ENCODE measurements at places on chromosomes 2 and 18.

DNA sequence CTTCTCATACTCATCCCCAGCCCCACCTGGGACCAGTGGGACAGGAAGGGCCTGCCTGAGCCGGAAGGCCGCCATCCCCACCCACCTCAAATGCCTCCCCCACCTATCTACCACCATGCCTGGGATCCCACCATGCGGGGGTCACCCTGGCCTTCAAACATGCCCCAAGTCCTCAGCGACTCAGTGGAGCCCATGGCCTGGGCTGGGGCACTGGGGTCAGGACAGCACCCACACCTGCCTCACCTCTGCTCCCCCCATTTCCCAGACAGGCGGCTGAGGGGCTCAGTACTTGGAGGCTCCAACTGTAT is 7.6 kb downstream of the INHBB start:
- DNase-seq: no peak

DNA sequence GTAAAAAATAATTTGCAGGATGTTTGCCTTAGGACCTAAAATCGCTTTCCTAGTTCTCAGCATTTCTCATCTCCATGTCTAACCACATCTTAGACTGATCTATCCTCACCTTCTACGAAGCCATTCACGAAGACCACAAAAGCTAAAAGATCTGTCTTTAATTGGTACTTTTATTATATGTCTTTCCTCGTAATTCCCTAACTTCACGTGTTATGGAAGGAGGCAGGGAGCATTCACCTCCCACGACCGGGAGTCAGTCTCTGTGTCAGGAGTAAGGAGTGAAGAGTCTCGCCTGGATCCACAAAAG is 1.6 kb downstream of the DLGAP1 start:
- DNase-seq: no peak

DNA sequence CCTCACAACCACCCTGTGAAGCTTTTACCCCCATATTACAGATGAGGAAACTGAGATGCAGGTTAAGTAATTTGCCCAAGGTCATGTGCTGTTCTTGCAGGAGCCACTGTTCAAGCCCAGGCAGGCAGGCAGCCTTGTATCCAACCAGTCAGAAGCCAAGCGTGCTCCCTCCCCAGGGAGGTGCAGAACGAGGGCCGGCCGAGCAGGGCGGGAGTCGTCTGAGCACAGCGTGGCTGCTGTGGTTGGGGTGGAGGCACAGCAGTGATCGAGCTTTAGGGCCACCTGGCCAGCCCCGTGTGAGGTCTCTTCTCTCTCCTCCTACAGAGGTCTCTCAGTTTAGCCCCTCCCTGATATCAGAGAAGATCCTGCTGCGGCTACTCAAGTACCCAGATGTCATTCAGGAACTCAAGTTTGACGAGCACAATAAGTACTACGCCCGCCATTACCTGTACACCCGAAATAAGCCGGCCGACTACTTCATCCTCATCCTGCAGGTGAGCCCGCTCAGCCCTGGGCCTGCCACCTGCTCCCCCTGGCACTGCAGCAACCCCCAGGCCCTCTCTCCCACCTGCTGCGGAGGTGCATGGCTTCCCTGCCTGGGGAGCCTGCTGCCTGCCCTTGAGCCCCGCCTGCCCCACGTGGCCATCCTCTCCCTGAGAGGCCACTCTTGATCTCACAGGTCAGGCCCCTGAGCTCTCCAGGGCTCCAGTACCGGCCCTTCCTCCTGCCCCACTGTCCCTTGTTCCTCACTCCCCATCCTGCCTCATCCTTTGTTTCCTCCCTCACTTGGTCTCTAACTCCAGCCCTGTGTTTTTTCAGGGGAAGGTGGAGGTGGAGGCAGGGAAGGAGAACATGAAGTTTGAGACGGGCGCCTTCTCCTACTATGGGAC is 17.1 kb upstream of the CNNM3 start:
- no peak for DNase-seq

GRCh38 chr2:165868211-165868610 is 74.2 kb upstream of the GALNT3 start:
- no peak for DNase-seq

DNA sequence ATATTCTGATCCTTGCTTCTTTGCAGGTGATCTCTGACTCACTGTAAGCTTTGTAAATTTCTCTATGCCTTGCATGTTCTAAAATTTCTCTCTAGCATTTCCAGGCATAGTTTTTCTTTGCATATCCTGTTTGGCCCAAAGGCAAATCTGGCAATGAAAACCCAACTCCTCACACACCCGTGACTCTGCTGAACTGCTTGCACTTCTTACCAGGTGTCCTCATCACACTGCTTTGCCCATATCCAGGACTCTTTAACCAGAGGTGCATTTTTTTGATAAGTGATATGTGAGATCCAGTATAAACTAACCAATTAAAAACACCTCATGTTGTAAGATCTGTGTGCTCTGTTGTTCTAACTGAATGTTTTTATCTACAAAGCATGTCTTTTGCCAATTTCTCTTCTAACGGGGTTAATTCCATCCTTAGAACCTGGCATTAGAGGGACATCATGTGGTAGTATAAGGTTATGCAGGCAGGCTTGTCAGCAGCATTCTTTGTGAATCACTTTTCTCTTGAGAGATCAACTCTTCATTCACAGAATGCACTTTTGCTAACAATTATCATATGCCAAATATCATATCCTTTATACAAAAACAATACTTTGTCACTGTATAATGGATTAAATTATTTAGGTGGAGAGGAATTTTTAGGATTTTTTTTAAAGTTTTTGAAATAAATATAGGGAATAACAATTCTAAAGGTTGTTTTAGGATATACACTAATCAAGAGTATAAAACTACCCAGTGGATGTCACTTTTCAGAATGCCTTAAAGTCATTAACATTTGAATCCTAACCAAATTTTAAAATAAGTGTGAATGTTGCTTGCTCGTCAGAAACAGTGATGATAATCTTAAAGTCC is 20.8 kb upstream of the TMX3 start:
- peak; percentile 51 for DNase-seq

- DNase-seq: no peak
Measured at GRCh38 chr2:172404824-172405223, 22.6 kb upstream of the ITGA6 start.

GRCh38 chr18:72436401-72436800 is 107.7 kb downstream of the CBLN2 start:
- DNase-seq: no peak

DNA sequence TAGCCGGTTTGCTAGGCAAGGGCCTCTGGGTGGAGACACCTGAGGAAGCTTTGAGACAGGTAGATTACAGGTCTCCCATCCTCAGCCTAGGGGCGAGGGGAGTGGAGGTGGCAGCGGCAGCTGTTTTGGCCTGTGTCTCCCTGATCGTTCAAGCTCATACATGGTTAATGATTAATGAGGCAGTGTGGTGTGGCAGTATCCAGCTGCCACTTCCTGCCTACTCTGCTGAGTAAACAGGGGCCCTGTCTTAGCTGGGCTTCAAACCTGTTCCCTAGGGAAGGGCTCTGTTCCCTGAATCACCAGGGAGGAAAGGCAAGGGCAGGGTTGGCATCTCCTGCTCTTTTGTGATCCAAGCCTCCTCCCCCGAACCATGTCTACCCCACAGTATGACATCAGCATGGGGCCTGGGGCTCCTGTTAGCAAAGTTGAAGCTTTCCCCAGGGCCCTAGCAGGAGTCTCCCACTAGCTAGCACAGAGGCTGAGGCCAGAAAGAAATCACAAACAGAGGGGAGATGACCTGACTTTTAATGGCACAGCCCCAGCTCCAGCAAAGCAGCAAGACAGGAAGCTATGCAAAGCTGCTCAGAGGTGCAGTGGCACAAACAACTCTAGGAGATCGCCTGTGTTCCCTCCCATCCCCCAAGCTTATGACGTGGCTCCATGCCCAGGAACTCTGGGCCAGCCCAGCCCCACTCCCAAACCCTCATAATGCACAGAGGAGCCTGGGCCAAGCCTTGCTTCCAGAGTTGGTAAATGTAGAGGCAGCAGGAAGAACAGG is 3.7 kb upstream of the TUBA4B start:
- DNase-seq: peak; percentile 97

DNA sequence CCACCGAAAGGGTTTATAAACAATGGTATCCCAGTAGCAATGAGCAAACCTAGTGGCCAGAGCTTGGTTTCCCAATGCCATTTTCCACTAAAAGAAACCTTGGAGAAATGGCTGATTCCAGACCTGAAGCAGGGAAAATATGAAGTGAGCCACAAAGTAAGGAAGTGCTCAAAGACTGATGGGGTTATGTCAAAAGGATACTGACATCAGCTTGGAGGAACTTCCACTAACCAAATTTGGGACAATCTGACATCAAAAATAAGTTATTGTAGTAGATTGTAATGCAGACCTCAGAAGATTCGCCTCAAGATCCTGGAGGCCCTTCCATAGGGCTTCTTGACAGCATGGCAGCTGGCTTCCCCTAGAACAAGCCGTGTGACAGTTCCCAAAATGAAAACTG is 79.4 kb upstream of the SP3 start:
- no peak for DNase-seq

GRCh38 chr2:9336576-9337314 is 86.6 kb downstream of the ITGB1BP1 start:
- DNase-seq: no peak

GRCh38 chr2:23685181-23685580 is 241.7 kb downstream of the ATAD2B start:
- DNase-seq: no peak

DNA sequence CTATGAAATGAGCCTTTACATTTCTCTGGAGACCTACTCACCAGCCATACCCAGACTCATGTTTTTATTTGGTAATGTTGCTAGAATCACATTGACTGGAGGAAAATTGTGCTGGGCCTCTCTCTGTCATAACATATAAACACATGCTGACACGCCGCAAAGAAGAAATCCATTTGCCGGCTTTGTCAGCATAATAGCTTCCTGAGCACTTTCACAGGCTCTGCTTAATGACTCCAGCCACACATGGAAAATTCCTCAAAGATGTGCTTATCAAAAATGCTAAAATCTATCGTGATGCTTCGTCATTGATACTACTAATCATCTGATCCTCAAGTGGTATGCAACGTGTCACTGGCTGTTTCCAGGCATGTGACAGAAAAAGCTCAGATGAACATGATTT is 63.1 kb downstream of the RND3 start:
- DNase-seq: no peak

DNA sequence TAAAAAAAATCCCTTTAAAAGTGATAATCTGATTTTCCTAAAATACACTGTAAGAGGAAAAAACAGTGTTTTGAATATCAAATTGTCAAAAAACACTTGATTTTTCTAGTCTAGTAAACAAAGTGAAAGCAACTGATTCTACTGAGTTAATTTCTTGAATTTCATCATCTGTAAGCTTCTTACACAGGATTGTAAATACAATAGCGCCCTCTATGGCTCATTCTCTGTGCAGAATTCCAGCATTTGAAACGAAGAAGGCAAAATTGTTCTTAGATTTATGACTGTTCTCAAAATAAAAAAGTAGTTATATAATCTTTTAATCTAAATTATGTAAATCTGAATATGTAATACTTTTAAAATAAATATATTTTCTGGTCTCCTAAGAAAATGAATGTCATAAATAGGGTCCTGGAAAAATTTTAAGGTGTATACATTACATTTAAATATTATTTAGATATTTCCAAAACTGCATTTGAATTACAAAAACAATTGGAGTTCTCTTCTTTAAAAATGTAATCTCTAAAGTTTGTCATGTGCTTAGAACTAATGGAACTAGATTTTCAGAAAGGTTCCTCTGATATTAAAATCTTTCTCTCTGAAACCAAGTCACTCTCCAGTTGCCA is 176.9 kb upstream of the MC4R start:
- peak; percentile 78 for DNase-seq

DNA sequence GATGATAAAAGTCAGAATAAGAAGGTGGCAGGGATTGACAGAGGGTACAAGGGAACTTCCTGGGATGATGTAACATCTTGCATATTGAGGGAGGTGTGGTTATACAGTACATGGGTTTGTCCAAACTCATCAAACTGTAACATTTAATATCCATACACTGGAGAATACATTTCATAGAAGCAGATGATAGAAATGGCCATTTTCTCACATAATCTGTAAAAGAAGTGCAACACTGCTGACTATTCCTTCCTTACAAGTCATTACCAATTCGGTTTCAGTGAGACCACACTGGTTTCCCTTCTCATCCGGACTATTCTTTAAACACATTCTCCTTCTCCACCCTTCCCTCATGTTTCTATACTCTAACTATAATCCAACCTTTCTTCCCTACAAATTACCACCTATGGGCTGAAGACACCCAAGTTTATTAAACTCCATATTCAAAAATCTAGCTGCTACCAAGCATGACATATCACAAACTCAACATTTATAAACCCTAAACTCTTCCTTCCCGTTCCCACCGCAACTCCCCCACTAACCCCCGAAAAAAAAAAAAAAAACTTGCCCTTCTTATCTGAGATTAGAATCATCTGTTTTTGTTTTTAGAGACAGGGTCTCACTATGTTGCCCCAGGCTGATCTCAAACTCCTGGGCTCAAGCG is 1.6 kb downstream of the COX7A2L start:
- peak; percentile 33 for DNase-seq

- no peak for DNase-seq
Measured at GRCh38 chr2:157160111-157160510, 97.4 kb upstream of the GALNT5 start.

Measured in ACHN (cell line).